Foreskin melanocyte (primary cell): ENCODE measurements at places on chromosomes 4 and X.

GRCh38 chrX:71100581-71101505 is 5.2 kb downstream of the FOXO4 start:
- DNase-seq = no peak

DNA sequence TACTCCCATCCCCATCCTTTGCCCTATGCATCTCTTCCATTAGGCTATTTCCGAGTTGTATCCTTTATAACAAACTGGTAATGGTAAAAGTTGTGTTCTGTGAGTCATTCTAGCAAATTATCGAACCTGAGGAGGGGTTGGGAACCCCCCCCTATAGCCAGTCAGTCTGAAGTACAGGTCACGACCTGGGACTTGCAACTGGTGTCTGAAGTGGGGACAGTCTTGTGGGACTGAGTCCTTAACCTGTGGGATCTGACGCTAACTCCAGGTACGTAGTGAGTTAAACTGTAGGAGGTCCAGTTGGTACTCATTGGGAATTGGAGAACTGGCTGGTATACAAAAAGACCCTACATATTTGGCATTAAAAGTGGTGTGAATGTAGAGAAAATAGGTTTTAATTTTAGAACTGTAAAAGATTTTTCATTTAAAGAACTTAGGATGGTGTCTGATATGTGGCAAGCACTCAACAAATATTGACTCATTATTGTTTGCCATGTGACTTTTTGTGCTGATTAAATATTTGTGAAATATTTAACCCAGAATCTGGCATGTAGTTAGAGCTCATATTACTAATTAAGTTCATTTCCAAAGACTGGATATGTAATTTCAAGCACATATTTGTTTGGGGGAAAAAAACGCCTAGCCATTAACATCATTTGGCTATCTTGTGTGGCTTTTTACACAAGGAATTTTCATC is 50.7 kb downstream of the CHST7 start:
- DNase-seq = no peak

GRCh38 chr4:148333265-148333664 is 108.9 kb downstream of the NR3C2 start:
- no peak for DNase-seq

GRCh38 chr4:80096175-80096850 is 23.3 kb upstream of the ANTXR2 start:
- DNase-seq = no peak
